ENCODE measurements at places on chromosomes 7 and 10.

DNA sequence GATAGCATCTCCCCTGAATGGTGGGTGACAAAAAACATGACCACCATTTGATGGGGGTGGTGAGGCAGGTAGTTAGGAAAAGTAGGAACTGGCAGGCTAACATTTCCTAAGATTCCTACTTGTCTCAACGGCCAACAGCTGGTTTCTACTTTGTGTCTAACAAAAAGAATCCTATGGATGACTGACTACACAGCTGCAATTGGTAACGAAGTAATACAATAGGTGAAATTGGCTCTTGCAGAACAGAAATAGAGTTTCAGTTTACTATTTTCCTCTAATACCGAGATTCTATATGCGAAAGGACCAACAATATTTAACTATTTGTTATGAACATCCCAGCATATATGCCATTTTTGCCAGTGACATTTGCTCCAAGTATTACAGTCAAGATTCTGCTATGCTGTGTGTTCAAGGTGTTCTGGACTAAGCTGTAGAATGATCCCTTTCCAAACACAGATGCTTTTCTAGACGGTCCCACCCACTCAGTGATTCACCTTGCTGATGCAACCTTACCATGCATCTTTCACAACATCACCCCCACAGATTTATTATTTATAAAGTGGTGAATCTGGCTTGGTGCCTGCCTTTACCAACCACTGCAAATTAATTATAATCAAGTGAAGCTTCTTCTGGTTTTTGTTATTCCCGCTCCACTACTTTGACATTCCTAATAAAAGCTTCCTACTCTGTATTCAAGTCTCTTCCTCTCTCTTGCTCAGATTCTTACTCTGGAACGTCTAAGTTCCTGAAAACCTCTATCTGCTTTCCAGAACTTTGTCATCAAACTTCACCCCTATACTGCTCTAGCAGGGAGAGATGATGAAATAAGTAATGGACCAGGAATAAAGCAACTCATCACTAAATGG, 16.8 kb downstream of the BBIP1 start:
- DNase-seq, result no peak

DNA sequence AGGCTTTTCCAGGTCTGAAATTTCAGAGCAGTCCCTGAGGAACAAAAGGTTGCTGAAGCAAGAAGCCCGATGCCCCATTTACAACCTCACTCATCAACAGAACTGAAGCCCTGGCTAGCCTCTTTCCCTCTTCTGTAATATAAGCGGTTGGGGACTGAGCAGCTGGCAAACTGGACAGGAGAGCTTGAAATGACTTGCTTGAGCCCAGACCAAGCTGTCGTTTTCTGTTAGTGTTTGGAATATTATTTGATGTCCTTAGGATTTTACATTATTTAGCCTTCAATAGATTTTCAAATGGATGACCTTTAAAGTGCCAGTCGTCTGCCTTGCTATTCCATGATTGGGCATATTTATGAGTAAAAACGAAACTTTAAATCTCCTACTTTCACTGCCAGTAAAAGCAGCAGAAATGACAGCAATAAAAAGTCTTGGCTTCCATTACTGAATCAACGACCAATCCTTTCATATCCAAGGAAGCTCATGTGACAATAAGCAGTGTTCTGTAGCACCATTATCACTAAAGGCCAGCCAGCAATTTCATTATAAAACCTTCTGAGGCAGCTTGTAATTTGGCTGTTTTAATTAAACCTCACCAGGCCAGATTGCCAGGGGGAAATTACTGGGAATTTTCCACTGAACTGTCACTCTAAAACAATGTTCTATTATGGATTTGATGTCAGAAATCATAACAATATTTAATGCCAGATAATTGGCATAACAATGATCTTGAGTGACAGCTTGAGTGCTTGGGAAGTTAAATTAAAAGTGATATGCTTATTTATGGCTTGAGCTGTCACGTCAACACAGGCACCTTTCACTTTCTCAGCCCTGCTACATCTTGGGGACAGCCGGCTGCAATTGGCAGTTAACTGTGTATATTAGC, 85.9 kb downstream of the LSMEM1 start:
- DNase-seq, result no peak

GRCh38 chr10:75143353-75143752, 31.9 kb downstream of the SAMD8 start:
- no peak for DNase-seq

DNA sequence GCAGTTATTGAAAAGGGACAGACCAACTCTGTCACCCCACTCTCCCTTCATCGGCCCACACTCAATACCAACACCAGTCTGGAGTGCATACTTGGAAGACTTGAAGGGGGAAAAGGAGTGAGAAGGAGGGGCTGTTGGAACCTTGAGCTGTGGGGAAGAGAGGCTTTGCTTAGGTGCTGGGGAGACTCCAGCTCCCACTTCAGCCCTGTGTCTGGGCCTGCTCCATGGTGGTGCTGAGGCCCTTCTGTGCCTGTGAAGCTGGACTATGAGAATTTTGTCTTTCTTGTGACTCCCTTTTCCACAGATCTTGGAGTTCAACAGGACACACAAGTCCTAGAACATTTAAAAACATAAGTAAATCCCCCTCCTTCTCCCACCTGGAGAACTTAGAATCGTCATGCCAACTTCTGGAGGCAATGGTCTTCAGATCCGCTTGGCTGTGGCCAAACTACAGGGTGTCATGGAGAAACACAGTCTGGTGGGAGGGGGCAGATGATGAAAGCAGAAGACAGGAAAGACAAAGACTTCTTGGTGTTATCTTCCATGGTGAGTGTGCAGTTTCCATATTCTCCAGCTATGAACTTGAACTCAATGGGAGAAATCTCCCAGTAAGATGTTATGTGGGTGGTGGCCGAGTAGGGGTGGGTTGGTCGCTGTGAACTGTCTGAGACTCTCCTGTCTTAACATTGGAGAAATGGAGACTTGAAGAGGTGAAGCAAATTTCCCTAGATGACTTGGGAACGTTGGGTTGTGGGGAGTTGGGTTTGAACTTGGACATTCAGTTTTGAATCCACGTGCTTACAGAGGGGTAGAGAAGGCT, 18.4 kb upstream of the GIMAP8 start:
- DNase-seq, result no peak

GRCh38 chr10:123635745-123636144, 30.4 kb upstream of the GPR26 start:
- DNase-seq, result no peak

DNA sequence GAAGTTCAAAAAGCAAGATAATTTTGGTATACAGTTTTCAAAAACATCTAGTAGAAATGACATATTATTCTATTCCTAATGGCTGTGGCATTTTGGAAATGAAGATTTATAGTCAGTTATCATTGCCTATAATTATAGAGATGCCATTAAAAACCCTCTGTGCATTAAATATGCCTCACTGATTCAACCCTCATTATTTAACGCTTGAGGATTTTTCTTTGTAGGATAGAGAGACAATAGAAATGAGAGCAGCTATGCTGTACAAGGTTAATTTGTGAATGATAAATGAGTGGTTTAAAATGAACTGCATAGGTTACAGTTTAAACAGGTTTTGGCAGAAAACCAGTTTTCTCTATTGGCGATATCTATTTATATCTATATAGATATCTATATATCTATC, 32.2 kb upstream of the SEMA3A start:
- no peak for DNase-seq

GRCh38 chr7:130641497-130641896, 27.1 kb downstream of the COPG2 start:
- no peak for DNase-seq

GRCh38 chr7:18654709-18655108, 159.2 kb downstream of the HDAC9 start:
- DNase-seq, result no peak

GRCh38 chr10:48913674-48914073, 26.0 kb downstream of the LRRC18 start:
- DNase-seq, result no peak

- DNase-seq, result no peak
Observed at GRCh38 chr10:5159126-5159525, 25.8 kb downstream of the AKR1C8 start.

GRCh38 chr7:110417611-110418010, 673.3 kb upstream of the LRRN3 start:
- no peak for DNase-seq

DNA sequence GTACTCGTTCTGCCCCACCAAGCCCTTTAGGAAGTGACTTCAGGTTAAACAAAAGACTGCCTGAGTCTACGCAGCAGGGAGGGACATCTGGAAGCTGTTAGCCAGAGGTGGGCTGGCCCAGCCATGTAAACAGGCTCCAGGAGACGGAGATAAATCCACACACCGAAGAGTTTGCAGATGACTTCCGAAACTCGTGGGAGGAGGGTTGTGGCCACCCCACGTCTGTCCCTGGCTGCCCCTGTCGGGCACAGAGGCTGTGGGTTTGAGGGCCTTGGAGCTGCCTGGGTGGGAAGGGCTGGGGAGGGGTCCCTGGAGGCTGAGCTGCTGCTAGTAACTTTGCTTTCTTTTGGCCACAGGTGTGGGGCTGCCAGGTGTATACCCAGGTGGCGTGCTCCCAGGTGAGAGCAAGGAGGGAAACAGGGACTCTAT, 15.6 kb downstream of the ELN start:
- no peak for DNase-seq

- DNase-seq, result no peak
Observed at GRCh38 chr7:56174346-56174874, 58.2 kb upstream of the NUPR2 start.

GRCh38 chr7:85090143-85090542, 96.7 kb downstream of the SEMA3D start:
- no peak for DNase-seq

- DNase-seq, result peak; percentile 80
Observed at GRCh38 chr7:137592232-137592896, 248.8 kb upstream of the PTN start.

DNA sequence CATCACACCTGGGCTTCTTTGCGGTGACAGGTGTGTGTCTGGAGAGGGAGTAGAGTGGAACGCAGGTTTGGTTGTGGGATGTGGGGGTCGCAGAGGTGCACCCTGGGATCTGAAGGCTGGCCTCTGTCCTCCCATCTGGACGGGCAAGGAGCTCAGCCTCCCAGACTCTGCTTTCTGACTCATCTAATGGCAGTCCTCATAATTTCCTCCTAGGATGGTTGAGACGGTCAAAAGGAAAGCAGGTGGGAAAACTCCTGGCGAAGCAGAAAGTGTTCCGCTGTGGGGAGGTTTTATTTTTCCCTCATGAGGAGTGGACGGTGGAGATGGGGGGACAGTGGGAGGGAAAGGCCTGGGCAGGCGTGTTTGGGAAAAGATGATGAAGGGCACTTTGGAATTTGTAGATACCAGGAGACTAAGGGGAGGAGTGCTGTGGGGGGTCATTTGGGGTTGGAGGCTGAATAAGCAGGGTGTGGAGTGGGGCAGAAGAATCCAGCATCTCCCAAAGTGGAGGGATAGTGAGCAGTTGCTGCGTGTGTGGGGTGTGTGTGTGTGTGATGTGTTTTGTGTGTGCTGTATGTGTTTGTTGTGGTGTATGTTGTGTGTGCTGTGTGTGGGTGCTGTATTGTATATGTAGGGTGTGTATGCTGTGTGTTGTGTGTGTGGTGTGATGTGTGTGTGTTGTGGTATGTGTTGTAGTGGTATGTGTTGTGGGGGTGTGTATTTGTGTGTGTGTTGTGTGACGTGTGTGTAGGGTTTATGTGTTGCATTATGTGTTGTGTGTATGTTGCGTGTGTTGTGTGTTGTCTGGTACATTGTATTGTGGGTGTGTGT, 97.2 kb upstream of the PODXL start:
- DNase-seq, result no peak

DNA sequence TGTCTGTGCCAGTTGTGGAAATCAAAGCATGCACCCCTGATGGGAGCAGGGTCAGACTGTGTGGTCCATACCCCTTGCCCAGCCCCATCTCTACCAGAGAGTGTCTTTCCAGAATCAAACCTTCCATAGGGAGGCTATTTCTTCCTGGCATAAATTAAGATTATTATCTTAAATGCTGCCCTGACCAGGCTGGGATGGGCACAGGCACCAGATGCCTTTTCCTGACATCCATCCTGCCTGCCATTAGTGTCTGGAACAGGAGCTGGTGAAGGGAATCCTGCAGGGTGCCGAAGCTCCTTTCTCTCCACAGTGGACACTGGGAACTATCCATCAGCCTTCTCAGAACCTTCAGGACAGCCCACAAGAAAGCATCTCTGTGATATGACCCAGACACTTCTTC, 296.3 kb downstream of the GRID1 start:
- no peak for DNase-seq

- peak; percentile 22 for DNase-seq
Observed at GRCh38 chr7:36487756-36488336, 98.2 kb downstream of the ANLN start.

DNA sequence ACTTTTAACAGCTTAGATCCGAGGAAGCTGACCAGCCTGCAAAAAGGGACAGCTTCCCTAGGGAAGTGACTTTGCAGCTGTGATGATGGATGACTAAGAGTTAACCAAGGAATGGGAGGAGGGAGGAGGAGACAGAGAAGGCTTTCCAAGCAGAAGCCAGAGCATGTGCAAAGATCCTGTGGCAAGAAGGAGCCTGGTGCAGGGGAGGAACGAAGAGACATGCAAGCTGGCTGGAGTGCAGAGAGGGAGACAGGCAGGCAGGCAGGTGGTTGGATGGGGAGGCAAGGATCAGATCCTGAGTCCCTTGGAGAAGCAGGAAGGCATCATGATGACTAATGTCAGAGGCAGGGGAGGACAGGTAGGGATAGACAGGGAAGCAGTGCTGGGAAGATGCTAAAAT, 148.8 kb downstream of the PFKFB3 start:
- DNase-seq, result no peak

DNA sequence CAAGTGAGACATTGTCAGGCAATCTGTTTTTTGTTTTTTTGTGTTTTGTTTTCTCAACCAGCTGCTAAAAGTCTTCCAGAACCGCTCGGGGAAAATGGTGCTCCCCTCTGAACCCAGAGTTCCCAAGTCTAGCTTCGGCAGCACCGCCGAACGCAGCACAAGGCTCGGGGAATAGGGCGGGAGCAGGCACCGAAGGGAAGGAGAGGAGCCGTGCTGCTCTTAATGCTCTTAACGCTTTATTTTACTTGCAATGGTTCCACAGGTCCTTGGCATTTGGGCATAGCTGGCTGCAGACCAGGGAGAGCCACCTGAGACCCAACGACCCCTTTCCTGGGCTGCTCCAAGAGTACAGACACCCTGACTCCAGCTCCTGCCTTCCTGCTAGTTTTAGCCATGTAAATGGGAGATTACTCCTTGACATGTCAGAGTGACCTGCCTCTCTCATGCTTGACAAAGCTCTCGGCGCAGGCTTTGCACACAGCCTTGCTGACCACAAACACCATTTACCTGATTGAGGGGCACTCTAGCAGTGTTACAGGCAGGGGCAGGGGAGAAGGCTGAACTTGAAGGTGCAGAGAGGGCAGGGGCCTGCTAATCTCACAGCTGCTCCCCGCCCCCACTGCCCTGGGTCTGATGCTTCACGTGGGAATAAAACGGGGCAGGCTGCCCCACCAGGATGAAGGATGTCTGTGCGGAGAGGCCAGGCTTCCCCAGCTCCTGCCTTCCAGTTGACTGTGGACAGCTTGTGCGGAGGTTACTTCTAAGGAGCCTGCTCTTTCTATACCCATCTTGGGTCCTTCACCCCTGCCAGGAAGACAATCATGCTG, 58.6 kb upstream of the EFCAB10 start:
- DNase-seq, result no peak

GRCh38 chr7:107938456-107939250, 47.7 kb downstream of the DLD start:
- no peak for DNase-seq
